ENCODE measurements at places on chromosomes 3 and 15.
A peak's percentile ranks its signal among the peaks of the same experiment; 100 is the strongest.

DNA sequence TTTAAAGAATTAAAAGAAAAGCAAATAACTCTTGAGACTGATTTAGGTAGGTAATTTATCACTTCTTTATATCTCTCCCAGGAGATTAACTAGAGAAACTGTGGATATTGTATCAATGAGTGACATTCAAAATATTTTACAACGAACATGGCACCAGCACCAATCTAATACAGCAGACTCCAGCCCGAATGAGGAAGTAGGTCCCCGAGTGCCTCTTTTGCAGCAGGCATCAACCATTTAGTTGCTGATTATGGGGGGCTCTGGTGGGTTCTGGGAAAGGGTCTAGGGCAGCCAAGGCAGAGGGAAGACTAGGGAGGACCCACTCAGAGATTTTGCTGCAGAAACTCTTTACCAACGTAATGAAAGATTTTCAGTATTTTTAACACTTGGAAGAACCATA is 31.7 kb upstream of the TTC14 start:
- DNase-seq, result no peak

GRCh38 chr15:95304947-95305400 is 1025.5 kb upstream of the NR2F2 start:
- DNase-seq, result no peak

GRCh38 chr15:33046329-33046728 is 148.2 kb downstream of the FMN1 start:
- no peak for DNase-seq

- no peak for DNase-seq
These were observed 24.3 kb upstream of the MGLL start for GRCh38 chr3:127846576-127846975.

DNA sequence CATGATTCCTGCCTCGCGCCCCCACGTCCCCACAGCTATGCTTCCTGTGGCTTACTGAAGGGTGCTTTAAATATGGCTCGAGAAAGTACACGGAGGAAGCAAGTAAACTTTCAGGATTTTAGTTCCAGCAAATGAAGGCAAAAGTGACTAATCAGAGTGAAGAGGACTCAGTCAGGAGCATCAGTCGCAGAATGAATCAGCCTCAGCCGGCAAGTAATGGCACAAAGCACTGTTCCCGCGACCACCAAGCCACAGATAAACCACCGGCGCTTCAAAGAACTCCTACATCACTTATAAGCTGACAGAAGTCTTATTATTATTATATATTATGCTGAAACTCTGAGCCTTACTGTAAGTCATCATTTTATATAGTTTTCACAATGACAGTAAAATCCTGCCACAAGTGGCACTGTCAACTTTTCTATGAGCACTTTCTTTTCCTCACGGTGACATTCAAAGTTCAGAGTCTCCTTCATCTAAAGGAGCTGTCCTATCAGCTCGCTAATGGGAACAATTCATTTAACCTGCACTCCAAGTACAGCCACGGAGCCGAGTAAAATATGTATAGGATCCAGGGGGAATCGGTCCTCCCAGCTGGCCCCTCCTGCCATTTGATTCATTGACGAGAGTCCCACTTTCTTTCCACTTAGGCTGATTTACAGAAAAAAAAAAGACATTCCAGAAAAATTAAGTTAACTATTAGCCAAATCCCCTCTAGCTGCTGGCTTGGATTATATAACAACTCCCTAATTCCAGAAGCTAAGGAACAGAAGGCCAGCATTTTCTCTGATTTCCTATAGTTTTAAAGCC is 217.0 kb upstream of the ICE2 start:
- DNase-seq, result no peak

GRCh38 chr15:79132770-79133169 is 42.2 kb upstream of the RASGRF1 start:
- DNase-seq, result no peak

DNA sequence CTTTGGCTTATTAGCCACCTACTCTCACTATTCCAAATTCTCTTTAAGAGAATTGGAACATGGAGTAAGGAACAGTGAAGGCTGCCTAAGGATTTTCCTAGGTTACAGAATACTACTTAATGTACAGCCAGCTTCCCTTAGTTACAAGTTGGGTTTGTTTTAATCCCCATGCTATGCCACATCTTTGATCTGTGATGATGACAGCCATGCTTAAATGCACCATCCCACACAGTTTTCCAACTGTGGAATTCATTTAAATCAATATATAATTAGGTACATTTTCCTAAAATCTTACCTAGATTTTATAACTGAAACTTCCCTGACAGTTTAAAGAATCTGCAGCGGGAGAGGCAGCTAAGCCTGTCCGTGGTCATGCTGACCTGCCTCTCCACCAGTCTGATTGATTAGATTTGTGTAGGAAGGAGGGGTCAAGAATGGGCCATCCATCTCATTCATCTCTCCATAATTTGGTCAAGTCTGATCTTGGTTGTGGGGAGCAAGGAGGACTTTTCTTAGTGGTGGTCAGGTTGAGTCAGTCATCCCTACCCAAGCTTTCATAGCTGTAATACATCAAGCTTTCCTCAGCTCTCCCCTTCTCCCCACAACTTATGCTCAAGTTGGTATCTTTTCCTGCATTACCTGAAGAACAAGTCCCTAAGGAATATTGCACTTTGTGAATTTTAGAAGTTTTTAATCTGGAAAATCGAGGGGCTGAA is 37.1 kb downstream of the RIOX2 start:
- no peak for DNase-seq

- peak; percentile 10 for DNase-seq
These were observed 235.0 kb upstream of the KBTBD8 start for GRCh38 chr3:66762916-66763693.

DNA sequence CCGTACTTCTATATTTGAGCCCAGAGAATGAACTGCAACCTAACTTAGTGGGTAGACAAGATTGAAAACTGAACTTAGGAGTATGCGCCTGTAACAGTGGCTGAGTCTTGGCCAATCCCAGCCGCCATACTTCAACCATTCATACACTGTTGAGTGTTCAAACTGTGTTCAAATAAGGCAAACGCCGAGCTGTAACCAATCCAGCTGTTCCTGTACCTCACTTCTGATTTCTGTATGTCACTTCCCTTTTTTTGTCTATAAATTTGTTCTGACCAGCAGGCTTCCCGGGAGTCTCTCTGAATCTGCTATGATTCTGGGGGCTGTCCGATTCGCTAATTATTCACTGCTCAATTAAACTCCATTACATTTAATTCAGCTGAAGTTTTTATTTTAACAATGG is 58.6 kb upstream of the TPM1 start:
- DNase-seq, result no peak

GRCh38 chr3:46095307-46095706 is 68.0 kb upstream of the XCR1 start:
- no peak for DNase-seq

DNA sequence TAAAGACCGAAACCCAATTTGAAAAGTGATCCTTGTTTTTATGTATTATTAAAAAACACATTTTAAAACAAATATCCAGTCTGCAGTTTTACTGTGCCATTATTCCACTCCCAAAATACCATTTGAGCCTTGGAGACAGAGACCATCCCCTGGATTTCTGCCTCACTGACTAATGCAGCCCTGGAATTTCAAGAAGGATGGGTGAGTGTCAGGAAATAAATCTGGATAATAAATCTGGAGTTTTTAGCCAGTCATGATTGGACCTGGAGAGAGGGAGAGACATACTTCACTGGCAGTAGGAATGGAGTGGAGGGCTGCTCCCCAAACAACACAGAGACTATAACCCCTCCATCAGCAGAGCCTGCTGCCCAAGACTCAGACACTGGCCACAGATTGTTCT is 123.3 kb downstream of the MYLK start:
- DNase-seq, result no peak

DNA sequence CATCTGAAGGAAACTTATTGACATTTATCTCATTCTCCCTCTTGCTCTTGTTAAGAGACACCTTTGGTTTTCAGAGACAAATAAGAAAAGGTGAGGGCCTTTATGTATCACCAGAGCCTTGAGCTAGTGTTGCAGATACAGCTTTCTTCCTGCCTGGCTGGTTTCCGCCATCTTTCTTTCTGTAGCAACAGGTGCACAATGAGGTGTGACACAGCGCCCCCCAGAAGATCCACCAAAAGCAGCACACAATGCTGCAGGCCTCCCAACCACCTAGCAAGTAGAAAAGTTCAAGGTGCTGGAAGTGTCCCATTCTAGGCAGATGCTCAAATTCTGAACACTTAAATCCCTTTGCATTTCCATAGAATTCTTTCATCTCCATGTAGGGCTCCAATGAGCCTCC is 106.6 kb downstream of the FOXP1 start:
- DNase-seq, result no peak

GRCh38 chr3:57646723-57647122 is 46.2 kb downstream of the DENND6A start:
- peak; percentile 26 for DNase-seq

DNA sequence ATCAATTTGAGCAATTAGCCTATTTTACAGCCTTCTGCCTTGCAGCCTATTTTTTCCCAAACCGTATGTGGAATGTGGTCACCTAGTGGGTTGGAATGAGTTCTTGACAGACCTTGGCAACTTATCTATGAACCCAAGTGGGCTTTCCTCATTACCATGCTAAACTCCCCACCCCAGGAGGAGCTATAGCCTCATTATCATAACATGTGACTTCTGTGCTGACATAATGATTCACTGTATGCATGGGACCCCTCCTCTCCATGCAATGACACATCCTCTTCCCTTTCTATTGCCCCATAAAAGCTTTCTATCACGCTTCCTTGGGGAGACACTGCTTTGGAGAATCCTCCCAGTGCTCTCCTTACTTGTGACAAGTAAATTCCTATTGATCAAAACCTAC is 83.5 kb upstream of the FHIT start:
- no peak for DNase-seq

- DNase-seq, result no peak
These were observed 65.8 kb downstream of the MRPL46 start for GRCh38 chr15:88401251-88401995.

DNA sequence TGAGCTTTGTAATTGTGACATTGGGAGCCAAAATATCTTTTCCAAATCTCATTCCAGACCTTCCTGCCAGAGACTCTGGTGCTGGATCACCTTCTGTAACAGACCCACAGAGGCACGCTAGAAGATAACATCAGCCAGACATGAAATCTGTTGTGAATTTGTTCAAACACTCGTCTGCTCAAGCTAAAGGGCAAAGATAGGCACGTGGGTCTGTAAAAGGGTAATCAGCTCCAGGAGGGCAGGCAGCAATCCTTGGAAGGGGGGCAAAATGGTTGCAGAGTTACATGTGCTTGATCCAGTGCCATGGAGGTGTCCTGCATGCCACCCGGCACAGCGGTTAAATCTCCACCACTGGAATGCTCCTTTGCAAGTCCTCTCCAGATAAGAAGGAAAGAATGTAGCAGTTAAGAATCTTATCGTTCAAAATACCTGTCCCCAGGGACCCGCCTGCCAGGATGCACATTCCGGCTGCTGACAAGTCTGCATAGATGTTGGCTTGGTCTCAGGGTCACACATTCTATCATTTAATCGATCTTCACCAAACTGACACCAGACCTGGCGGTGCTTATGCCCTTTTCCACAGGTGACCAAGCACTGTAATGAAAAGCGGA is 74.8 kb downstream of the ADAMTS9 start:
- DNase-seq, result no peak

- DNase-seq, result no peak
These were observed 450.0 kb upstream of the KCNMB2 start for GRCh38 chr3:178086144-178086825.

DNA sequence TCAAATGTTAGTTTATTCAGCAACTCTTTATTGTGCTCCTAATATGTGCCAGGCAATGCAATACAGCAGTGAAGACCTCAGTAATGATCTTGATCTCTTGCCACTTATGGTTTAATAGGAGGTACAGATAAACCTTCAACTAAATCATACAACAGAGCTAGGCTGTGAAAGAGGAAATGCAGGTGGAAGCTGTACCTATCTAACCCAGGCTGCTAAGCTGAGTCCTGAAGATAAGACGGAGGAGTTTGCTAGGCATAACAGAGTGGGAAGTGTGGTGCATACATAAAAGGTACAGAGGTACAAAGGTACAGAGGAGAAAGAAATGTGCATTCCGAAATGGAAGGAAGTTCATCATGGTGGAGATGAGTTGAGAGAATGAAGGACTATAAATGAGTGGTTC is 35.0 kb downstream of the KBTBD8 start:
- no peak for DNase-seq

- no peak for DNase-seq
These were observed 67.2 kb downstream of the LPP start for GRCh38 chr3:188220988-188221818.
